ENCODE measurements at places on chromosomes 6 and 20.

DNA sequence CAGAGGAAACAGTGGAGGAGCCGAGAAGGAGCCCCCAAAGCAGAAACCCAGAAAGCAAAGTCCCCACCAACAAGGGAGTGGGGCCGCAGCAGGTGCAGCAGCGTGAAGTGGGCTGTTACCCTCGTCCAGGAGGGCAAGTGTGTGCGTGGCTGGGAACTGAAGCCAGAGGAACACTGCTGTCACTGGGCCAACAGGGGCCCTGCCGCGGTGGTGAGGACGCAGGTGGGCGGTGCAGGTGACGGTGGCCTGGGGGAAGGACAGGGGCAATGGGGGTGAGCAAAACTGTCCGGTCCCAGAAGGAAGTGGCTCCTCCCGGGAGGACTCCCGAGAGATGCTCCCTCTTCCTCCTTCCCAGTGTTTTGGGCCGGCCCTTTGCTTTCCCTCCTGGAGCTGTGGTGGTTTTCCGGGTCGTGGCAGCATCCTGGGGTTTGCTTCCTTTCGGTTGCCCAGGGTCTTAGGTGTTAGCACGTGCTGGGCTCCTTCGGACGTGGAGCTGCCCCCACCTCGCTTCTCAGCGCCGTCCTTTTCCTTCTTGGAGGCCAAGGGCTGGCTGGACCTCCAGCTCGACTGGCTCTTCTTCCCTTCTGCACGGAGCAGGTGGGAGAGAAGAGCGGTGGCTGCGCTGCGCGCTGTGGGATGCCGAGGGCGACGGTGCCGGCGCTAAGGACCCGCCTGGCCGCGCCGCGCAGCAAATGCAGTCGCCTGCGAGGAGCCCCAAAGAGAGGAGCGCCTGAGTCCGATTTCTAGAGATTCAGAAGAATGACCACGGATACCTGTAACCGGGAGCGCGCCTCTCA lies 62.7 kb upstream of the SLC2A12 start:
- no peak for DNase-seq

DNA sequence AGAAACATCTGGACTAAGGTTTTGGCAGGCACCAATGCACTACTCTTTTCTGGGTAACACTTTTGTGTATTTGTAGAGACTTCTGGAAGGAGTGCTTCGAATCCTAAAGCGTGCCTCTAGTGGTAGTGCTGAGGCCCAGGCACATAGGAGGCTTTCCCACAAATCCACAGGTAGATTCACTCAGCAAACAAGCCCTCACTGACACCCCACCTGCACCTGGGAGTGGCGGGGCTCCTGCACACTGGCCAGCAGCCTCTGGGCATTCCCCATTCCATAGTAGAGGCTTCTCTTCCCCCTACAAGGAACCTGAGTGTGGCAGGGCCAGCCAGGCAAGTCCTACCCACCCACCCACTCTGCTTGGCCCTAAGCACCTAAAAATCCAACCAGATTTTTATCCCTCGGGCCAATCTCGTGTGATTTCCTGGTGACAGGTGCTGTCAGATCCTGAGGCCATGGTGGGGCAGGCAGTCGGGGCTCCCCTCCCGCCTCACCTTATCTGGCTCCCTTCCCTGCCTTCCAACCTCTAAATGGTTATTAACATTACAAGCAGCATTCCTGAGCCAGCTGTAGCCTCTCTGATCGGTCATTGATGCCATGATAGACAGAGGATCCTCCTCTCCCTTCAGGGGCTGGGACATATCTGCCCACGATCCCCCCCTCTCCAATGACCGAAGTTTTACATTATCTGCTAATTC lies 82.4 kb downstream of the SLC2A10 start:
- no peak for DNase-seq

- DNase-seq = no peak
Observed at GRCh38 chr6:3333263-3333662, 74.5 kb downstream of the PSMG4 start.

DNA sequence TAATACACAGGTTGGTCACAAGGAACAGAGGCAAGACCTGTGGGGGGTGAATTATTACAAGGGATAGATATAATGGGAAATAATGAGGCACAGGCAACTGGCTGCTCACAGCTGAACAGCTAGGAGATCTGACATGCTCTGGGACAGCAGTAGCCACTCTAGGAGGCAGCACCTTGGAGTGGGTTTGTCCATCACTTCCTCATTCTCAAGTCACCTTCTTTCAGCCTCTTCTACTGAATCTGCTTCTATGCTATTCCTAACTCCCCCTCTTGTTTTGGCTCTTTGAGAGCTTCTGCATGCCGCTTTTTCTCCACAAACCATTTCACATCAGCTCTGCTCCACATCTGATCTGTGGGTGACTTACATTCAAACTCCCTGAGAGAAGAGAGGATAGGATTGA lies 345.5 kb upstream of the MAP3K7 start:
- DNase-seq = no peak

DNA sequence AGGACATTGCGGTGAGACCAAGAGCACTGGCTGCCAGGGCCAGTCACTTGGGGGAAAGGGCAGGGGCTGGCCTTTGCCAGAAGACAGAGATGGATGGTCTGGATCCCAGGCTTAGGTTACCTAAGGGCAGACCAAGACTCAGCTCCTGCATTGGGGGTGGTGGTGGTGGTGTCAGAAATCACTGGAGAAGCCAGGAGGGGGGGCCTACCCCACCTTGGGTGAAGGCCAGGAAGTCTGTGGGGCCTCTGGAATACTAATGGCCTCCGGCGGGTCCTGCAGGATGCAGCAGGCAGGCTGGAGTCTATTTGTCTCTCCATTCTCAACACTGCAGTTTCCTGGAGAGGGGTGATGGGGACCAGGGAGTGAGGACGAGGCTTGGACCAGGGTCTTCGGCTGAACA lies 32.8 kb downstream of the CD40 start:
- no peak for DNase-seq

GRCh38 chr6:111471958-111472357 lies 11.1 kb downstream of the REV3L start:
- DNase-seq = no peak

DNA sequence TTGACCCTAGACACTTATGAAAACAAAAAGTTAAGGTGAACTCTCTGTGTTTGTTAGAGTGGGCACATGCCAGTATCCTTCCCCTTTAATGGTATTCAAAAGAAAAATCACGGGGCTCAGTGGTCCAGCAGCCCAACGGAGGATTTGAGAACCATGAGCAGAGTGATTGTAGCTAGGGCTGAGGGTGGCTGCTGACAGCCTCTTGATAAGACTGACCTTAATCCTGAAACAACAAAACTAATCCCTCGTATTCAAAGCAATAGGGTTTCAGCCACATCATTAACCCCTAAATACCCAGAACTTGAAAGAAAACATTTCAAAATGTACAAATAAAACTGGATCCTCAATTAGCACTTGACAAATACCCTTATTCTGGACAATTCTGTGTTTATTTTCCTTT lies 95.1 kb downstream of the SNAP25 start:
- no peak for DNase-seq

DNA sequence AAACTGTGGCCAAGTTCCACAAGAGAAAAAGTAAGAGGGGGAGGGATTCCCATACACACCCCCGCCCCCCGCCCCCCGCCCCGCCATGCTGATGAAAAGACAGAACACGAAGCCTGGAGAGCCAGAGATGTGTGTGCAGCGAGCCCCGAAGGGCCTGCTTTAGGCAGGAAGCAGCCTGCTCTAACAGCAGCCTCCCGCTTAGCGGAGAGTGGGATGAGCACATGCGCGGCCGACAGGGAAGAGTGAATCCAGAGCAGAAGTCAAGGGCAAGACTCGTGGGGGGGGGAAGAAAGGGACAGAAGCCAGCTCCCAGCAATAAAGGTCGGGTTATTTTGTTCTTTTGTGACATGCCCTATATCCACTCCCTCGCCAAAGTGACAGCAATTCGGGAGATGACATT lies 67.2 kb upstream of the PTGIS start:
- DNase-seq = no peak

- DNase-seq = no peak
Observed at GRCh38 chr6:52426667-52427066, 6.5 kb downstream of the EFHC1 start.

DNA sequence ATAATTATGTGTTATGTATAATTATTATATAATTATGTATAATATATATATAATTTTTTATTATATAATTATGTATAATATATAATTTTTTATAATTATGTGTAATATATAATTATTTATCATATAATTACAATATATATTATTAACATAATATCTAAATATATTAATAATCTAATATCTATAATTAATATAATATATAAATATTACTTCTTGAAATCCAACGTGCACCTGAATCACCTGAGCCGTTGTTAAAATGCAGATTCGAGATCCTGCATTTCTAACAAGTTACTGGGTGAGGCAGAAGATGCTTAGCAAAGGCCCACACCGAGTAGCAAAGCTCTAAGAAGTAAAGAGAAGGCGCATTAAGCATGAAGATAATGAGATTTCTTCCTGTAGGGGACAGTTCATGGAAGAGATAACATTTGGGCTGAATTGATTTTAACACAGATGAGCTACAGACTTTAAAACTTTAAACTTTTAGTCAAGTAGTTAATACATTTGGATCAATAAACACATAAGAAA lies 406.4 kb upstream of the PLCB4 start:
- DNase-seq = no peak

DNA sequence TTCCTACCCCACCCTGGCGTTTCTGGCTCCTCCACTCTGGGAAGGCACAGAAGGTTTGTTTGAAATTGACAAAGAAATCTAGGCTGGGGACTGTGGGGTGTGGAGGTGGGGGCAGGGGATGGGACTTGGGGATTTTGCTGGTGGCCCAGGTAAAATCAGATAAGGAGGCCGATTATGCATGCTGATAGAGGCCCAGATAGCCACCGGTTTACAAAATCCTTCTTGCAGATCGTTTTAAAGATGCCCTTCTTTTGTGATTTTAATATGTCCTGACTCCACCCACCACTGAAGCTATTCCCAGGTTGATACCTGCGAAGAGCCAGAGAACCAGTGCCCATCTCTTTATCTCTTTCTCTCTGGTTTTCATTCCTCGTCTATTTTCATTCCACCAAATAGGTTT lies 104.9 kb downstream of the TFAP2C start:
- DNase-seq = no peak

GRCh38 chr6:145143379-145143778 lies 591.9 kb downstream of the EPM2A start:
- no peak for DNase-seq

- no peak for DNase-seq
Observed at GRCh38 chr6:108902382-108902792, 54.2 kb downstream of the ARMC2 start.

DNA sequence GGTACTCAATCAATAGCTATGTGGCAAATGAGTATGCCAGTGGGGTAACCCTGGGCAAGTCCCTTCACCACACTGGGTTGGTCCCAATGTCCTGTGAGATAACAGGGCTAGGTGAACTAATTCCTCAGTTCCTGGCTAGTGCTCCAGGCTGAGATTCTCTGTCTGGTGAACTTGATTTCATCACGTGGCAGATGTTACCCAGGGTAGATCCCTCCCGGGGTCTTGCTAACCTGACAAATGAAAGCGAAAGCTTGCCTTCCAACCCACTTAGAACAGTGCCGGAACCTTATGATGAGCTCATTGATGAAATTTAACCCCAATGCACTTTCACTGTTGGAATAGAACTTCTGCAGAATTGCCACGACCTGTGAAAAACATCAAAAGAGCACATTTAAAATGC lies 6.6 kb upstream of the ANKRD60 start:
- DNase-seq = no peak

DNA sequence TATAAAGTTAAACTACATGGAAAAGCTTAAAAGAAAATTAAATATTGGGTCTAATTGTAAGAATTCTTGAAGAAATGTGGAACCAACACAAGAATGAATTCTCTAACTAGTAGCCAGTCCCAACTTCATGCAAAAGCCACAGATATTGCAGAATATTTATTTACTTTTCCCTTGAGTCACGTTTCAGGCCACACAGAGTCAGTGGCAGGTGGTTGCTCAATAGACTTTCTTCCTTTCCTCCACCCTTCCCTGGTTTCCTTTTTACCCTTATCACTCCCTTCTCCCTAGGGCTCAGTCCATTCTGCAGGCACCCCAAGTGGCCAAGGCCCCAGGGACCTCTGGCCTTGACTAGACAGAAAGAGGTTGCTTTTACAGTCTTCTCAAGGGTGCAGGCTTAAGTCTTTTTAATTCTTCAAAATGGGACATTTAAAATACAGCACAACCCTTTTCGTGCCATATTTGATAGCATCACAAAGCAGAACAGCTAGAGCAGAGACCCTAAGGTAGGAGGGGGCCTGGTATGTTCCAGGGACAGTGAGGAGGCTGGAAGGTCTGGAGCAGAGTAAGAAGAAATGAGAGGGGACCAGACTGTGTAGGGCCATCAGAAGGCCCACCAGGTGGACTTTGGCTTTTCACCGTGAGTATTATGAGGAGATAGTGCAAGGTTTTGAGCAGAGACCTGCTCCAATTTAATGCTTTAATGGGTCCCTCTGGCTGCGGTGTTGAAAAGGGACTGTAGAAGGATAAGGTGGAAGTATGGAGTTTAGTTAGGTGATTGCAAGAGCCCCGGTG lies 65.0 kb downstream of the HDDC2 start:
- DNase-seq = no peak

GRCh38 chr20:25321262-25321831 lies 69.3 kb downstream of the ABHD12 start:
- no peak for DNase-seq

DNA sequence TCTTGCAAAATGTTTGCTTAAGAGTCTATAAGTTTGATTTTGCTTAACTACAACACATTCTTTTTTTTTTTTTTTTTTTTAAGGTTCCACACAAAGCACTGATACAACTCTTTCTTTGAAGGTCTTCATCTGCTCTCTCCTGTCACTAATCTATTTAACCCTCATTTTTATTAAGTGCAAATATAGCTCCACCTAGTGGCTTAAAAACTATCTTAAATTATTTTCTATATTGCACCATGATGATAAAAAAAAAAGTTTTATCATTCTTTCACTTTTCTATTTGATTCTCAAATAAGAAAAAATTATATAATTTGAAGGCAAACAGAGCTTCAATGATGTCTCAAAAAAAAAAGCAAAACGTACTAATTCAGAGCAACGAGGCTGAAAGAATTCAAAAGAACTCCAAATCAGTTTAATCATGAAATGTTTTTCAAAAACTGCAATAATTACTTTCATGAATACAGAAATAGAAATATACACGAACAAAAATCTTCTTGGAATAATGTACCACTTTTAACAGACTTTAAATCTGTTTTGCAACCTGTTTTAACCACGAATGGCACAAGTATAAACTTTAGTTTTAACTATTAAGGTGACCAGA lies 12.8 kb downstream of the ESF1 start:
- DNase-seq = no peak

DNA sequence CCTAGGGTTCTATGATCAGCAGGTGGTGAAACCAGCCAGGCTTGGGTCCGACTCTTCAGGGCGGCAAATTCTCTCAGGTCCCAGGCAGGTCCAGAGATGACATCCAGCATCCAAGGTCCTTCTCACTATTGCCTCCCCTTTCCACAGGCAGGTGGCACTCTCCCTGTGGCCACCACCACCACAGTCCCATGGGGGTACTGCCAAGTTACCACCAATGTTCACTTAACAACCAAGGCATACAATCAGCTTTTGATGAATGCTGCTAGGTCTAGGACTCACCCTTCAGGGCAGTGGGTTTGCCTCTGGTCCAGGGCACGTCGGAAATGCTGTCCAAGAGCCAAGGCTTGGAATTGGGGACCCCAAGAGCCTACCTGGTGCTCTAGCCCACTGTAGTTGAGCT lies 40.4 kb upstream of the UTRN start:
- DNase-seq = no peak

- no peak for DNase-seq
Observed at GRCh38 chr20:10443936-10444335, 8.8 kb downstream of the SLX4IP start.

- no peak for DNase-seq
Observed at GRCh38 chr6:35192301-35192860, 21.4 kb upstream of the SCUBE3 start.

- no peak for DNase-seq
Observed at GRCh38 chr6:6683969-6684833, 95.7 kb downstream of the LY86 start.

GRCh38 chr6:33668914-33669313 lies 42.6 kb downstream of the UQCC2 start:
- DNase-seq = peak; percentile 54
